GM20000 (cell line): ENCODE measurements at places on chromosomes 5 and 9.

GRCh38 chr5:77670526-77670925, 32.0 kb upstream of the OTP start:
- DNase-seq: no peak

DNA sequence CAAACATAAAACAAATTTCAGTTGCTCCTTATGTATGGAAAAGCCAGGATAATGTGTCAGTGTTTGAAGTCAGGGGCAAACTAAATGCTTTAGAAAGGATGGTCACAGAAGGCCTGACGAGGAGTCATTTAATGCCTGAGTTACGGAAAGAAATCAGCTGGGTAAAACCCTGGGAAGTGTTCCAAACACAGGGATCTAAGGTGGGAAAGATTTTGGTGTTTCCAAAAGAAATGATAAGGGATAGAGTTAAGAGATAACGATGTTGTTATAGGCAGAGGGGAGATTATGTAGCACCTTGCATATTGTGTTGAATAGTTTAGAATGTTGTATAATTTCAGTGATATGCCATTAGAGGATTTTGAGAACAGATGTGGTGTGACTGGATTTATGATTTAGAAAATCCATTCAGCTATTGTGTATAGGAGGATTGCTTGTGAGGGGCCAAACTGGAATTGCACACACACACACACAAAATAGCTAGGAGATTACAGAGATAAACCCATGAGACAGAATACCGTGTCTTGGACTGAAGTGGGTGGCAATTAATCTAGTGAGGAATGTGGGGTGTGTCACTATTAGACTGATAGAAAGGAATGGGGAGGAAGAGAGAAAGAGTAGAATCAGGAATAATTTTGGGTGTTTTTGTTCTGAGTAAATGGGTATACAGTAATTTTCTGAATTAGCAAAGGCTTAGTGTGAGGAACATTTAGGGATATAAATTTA, 274.2 kb upstream of the DAB2 start:
- DNase-seq: no peak

DNA sequence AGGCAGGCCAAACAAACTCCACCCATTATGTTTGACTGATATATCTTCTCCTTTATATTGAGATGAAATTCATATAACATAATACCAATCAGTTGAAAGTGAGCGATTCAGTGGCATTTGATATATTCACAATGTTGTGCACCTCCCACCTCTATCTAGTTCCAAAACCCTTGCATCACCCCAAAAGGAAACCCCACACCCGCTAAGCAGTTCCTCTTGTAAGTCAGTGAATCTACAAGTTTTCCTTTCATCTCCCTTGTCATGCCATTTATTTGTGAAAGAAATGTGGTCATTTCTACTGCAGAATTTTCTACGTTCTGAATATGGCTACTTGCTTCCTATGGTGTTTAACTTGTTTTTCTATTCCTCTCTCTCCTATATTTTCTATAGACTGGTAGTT, 99.4 kb upstream of the PTPN3 start:
- no peak for DNase-seq

GRCh38 chr9:90459321-90459720, 183.3 kb downstream of the DIRAS2 start:
- peak; percentile 24 for DNase-seq

DNA sequence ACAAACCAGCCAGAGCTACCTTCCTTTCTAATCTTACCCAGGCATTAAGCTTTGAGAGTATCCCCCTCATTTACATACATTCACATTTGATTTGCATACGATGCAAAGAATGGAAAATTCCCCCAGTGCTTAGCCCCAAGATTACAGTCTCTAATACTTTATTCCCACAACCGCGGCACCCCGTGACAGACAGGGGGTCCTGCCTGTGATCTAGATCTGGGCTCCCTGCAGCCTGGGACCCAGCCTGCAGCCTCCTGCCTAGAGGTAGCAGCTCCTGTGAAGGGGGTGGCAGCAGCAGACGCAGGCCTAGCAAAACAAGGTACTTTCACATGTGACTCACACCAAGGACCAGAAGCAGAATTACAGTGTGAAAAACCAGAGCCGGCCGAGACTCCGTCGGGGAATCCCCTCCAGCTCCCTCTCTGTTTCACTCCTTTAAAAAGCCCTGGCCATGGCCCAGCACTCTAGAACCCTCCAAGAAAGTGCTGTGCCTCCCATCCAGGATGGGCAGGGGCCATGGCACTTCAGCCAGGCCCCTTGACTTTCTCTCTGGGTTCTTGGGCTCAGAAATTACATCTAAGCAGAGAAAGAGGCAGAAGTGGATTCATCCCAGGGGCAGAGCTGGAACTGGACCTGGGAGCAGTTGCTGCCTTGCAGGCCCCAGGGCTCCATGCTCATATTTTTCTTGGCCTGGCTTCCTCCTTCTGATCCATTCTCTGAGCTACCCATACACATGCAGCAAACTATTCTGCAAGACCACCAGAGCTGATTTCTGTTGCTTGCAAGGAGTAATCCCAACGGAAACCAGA, 14.0 kb upstream of the TCF7 start:
- DNase-seq: peak; percentile 86

- no peak for DNase-seq
Measured at GRCh38 chr9:97759581-97760288, 62.6 kb upstream of the XPA start.

GRCh38 chr5:64632251-64632650, 58.1 kb upstream of the SHISAL2B start:
- no peak for DNase-seq

- no peak for DNase-seq
Measured at GRCh38 chr9:124218987-124219461, 38.7 kb upstream of the NEK6 start.

GRCh38 chr5:138632900-138633489, 57.8 kb upstream of the HSPA9 start:
- DNase-seq: peak; percentile 32

DNA sequence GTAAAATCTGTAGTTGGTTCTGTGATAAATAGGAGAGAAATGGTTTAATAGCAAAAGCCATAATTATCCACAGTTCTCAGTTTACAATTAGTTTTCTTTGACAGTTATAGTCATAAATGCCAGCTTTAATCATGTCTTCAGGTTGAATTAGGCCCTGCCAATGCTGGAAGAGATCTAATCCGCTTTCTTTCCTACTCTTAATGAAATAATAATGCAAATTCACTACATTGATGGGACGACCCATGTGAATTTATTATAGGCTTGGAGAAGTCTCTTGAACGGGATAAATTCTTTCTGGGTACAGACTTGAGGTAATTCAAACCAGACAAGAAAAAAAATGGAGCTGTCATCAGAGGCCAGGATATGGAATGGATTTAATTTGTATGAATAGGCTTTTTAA, 950.4 kb downstream of the EFNA5 start:
- DNase-seq: no peak

DNA sequence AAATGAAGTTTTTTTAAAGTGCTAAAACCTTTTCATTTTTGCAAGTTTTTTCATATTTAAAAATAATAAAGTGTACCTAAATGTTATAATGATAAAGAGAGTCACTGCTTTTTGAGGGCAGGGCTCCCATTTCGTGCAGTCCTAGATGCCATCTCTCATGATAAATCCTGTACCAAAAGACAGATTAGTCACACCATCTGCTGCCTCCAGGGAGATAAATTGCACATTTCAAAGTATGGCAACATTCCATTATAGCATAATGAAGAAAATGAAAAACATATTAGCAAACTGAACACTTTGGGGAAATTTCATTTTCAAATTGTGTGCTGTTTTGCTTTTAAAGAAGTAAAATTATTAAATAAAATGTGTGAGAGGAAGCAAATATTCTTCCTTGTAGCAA, 257.2 kb downstream of the KIAA0825 start:
- DNase-seq: no peak

DNA sequence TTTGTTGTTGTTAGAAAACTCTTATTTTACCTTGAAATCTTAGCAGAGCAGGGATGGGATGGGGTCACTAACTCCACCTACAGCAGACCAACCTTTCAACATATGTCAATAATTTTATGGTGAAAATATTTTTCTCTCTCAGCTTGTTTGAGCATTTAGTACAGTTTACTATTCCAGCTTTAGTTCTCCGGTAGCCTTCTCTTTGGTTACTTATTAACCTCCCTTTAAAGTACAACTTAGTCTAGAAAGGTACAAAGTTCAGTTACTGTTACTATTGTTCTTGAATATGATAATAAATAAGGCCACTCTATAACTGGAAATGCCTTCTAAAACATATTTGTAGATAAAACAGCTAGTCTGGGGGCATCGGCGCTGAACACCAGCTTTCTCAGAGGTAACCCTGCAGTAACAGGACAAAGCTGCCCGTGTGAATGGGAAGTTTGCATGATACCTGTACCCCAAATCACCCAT, 233.3 kb downstream of the PCSK1 start:
- no peak for DNase-seq

GRCh38 chr9:13779106-13779505, 499.6 kb upstream of the MPDZ start:
- no peak for DNase-seq

- no peak for DNase-seq
Measured at GRCh38 chr9:26755476-26755875, 137.1 kb downstream of the CAAP1 start.

DNA sequence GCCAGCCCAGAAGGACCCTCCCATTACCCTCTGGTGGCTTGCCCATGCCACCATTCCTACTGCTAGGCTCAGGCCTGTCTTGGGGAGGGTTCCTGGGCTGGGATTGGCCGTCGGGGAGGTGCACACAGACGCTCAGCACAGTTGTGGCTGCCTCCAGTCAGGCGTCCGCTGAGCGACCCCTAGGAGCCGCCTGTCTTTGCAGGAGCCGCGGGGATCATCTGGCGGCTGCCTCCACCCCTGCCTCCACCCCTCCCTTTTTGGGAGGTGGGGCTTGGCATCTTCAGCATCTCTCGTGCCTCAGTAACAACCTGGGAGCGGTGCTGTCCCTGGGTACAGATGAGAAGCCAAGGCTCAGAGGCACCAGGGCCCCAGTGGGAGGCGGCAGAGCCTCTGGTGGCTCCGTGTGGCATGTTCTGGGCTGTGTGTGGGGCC, 39.6 kb downstream of the RXRA start:
- DNase-seq: no peak

GRCh38 chr5:11482011-11482410, 422.2 kb downstream of the CTNND2 start:
- no peak for DNase-seq

GRCh38 chr9:84374516-84374915, 34.0 kb upstream of the SLC28A3 start:
- no peak for DNase-seq

DNA sequence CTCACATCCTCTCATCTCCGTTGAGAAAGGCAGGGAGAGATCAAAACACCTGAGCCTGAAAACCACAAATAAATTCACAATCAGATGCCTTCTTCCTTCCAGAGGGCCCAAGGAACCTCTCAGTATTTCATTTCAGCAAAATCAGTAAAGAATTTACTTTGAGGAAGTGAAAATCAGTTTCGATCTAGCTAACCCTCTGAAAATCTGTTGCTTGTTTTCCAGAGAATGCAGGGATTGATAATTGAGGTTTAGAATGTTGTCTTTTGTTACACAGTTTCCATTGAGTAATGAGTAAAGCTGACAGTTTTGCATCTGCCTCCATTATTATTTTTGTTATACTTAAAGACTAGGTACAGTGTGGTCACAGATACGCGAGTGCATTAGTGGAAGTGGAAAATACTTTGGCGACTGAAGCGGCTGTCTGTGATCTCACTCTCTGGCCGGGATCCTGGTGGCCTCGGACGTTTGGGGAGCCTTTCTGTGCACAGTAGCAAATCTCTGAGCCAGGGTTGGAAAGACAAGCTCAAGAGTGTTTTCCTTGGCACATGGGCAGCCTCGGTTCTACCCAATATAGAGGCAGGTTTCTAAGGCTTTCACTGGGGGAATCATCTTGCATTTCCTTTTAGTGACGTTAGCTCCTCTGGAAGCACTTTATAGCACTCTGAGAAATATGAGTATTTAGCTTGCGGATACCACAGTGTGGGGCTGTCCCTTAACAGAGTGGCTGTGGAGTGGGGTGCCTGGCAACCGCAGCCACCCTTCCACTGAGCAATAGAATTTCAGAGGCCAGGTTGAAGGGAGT, 32.2 kb upstream of the ANGPTL2 start:
- DNase-seq: peak; percentile 41

DNA sequence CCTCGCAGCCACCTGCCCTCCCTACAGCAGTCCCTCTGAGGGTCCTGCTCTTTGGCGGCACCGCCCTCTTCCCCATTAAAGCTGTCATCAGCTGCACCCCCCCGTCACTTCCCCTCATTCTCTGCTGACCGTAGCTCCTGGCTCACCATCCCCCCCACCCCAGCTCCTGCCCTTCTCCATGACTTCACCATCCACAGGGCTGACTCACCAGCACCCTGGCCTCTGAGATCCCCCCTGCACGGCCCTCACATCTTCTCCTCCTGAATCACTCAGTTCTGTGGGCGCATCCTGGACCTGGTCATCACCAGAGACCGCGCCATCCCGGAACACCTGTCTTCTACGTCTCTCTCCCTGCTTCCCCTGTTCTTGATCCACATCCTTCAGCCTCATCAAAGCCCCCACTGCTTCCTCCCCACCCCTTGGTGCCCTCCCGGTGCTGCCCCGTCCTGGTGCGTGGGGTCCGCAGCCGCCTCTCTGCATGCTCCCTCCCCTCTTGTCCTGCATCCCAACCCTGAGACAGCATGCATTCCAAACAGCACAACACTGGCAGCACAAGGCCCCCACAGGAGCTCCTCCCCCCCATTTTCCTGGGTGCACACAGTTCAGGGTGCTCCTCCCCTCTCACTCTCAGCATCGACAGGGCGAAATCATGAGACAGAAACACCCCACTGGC, 12.9 kb downstream of the FLT4 start:
- DNase-seq: no peak
